SJCRH30 (cell line): ENCODE measurements at places on chromosomes 12 and 14.
A peak's percentile ranks its signal among the peaks of the same experiment; 100 is the strongest.

- no peak for DNase-seq
Measured at GRCh38 chr14:99136047-99136400, 136.0 kb downstream of the BCL11B start.

- peak; percentile 17 for DNase-seq
Measured at GRCh38 chr12:97313471-97314190, 149.0 kb upstream of the RMST start.

DNA sequence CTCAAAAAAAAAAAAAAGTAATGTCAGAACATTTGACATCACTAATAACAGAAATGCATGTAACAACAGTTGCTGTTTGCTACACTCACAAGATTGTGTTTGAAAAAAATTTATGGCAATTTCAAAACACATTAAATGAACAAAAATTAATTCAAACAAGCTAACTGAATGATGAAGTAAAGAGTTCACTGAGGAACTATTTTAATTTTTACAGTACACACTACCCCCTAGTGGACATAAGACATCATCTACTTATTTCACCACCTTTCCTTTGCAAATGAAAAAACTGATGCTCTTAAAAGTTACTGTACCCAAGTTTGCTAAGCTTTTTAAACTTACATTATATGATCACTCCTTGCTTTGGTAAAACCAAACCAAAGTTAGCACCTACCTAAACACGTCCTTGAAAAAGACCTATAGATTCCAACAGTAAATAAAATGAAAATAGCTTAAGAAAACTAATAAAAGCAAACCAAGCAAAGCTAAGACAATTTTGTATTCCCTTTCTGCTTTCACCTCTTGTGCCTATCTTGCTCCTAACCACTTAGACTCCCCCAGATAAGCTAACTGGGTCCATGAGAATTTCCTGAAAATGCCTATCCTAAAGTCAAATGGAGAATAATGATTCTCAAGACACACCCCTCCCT, 22.2 kb downstream of the UBE2N start:
- peak; percentile 54 for DNase-seq

DNA sequence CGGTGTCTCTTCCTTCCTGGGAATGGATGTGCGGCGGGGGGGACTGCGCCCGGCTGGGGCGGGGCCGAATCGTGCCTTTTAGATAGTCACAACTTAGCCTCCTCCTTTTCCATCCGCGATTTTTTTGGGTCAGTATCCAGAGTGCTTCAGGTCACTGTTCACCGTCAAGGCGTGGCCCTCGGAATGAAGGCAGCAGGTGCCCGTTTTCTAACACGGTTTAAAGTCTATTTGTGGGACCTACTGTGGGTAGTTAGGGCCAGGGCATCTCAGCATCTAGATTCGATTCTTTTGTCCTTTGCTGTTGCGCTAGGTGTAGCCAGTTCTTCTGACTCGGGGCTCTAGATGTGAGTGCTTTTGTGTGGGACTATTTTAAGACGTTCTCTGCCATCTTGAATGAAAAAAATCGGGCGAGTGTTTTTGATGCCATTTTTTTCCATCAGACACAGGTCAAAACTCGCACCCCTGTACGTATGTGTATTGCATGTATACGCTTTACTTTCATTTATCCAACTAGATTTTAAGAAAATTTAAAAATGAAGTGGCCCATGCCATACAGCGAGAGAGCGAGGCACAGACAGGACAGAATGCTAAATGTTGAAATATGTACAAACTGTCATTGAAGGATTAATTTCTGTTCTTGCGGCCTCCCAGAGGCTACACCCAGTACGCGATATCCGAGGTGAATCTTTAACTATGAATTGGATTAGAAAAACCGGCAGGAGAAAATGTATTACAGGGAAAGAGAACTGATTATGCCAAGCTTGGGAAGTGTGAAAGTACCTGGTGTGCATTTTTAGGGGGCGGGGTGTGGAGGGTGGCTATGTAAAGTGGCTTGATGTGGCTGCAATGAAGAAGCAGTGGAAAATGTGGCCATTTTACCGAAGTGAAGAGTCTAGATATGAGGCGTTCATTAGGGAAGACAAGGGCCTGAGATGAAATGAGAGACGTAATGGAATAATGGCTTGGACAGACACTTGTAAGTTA, 835 bp downstream of the VEZT start:
- peak; percentile 25 for DNase-seq

DNA sequence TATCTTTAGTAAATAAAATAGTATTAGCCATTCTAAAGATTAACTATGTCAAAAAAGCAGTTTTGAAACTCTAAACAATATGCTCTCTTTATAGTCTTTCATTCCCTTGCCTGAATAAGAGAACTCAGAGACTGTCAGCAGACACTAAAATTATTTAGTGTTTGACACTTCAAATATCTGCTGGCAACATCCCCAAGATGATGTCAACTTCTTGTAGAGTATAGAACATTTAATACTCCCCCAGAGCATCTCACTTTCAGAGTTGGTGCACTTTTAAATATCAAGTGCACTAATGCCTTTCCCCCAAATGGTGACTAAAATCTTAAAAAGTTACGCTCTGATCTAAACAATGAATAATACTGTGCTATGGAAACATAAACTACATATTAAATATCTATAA, 374.9 kb downstream of the SLC6A15 start:
- DNase-seq: no peak

GRCh38 chr12:113368331-113368730, 9.9 kb downstream of the PLBD2 start:
- no peak for DNase-seq

- no peak for DNase-seq
Measured at GRCh38 chr14:32984241-32984930, 45.7 kb downstream of the NPAS3 start.
